Panc1 (cell line): ENCODE measurements at places on chromosomes 13 and 19. TPM values are rescaled to one million over a fixed set of nuclear protein-coding genes. Genes with fewer than 3 reads are reported as not detected.

Gene OR7A5
- total RNA-seq = not detected

Gene ZNF880
- 10.9 TPM for total RNA-seq

Gene TNNT1
- total RNA-seq = 116 TPM

Gene FCAR
- not detected for total RNA-seq

Gene ODAD3
- 1.9 TPM for total RNA-seq

Gene AMH
- 21.9 TPM for total RNA-seq

- H3K36me3 ChIP-seq = no peaks in the 10 kb centered on the region
- no peak overlapping the region for H3K4me3 ChIP-seq
- H3K4me1 ChIP-seq = no peaks in the 10 kb centered on the region
- DNase-seq = no peak
- no peak overlapping the region for H3K27ac ChIP-seq
- no peaks in the 10 kb centered on the region for H3K27me3 ChIP-seq
Measured at GRCh38 chr13:97743938-97744337, 209.5 kb upstream of the IPO5 start.

GRCh38 chr13:51676739-51677138, 92.5 kb downstream of the WDFY2 start:
- no peak overlapping the region for H3K4me3 ChIP-seq
- H3K4me1 ChIP-seq = no peaks in the 10 kb centered on the region
- H3K27me3 ChIP-seq = no peaks in the 10 kb centered on the region
- H3K27ac ChIP-seq = no peak overlapping the region

DNA sequence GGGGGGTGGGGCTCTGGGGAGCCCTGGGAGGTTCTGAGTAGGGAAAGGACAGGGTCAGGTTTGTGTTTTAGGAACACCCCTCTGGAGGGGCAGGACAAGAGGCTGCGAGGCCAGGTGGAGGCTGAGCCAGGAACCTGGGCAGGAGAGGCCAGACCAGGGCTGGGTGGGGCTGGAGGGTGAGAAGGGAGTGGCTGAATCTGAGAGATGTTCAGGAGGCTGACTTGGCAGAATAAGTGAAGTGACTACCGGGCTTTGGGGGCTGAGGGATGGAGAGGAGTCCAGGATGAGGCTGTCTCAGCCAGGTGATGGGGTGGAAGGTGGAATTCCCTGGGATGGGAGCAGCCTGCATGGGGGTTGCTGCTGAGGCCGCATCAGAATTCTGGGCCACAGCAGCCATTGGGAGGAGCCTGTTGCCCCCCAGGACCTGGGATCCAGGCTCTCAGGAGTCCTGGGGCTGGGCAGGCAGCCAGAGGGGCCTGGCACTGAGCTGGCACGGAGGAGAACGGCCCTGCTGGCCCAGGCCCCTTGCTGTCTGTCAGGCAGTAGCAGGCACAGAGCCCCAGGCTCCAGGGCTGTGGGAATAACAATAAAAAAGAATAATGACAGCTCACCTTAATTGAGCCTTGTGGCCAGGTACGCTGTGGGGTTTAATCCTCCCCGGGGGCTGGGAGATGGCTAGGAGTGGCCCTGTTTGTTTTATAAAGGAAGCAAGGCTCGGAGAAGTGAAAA, 3.3 kb downstream of the PPP5C start:
- peaks cover 3% of the 10 kb centered on the region; the same call in 1 of the 2 replicates for H3K4me1 ChIP-seq
- no peaks in the 10 kb centered on the region for H3K36me3 ChIP-seq
- no peak overlapping the region for H3K4me3 ChIP-seq
- H3K27me3 ChIP-seq = no peaks in the 10 kb centered on the region
- DNase-seq = no peak

DNA sequence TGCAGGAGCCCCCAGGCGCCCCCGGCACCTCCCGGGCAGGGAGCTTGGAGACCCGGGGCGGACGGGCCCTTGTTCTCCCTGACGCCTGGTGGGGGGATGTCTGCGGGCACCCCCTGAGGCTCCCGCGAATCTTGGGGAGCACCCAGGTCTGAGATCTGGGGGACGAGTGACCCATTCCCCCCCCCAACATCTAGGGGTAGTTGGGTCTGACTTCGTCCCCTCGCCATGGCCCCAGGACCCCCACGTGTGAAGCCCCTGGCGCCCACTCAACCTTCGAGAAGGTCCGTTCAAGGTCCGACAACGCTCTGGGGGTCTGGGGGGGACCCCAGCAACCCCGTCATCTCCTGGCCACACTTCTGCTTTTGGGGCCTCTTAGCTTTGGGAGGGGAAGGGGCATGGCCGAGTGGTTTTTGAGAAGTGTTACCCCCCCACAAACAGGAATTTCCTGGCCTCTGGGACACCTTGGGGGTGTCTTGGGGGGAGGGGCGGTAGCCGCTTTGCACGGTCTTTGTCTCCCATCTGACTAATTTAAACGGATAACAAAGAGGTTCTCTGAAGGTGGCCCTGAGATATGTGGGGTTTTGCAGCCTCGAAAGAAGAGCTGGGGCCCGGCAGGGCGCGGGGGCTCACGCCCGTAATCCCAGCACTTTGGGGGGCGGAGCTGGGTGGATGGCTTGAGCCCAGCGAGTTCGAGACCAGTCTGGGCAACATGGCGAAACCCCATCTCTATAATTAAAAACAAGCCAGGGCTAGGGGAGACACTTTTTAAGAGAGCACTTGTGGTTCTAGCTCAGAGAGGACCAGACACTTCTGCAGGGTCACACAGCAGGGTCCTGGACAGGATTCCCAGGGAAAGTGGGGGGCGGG, 608 bp downstream of the CNN2 start:
- peak overlapping the region; percentile 94 for H3K27ac ChIP-seq
- H3K4me1 ChIP-seq = peaks cover 8% of the 10 kb centered on the region
- peaks cover 9% of the 10 kb centered on the region; the same call in 1 of the 2 replicates for H3K36me3 ChIP-seq
- no peak for DNase-seq
- no peaks in the 10 kb centered on the region for H3K27me3 ChIP-seq
- peak overlapping the region; percentile 82 for H3K4me3 ChIP-seq

- DNase-seq = no peak
- no peak overlapping the region for H3K27ac ChIP-seq
- no peak overlapping the region for H3K4me3 ChIP-seq
- H3K36me3 ChIP-seq = no peaks in the 10 kb centered on the region
Measured at GRCh38 chr13:113408562-113408961, 44.6 kb upstream of the GRTP1 start.

DNA sequence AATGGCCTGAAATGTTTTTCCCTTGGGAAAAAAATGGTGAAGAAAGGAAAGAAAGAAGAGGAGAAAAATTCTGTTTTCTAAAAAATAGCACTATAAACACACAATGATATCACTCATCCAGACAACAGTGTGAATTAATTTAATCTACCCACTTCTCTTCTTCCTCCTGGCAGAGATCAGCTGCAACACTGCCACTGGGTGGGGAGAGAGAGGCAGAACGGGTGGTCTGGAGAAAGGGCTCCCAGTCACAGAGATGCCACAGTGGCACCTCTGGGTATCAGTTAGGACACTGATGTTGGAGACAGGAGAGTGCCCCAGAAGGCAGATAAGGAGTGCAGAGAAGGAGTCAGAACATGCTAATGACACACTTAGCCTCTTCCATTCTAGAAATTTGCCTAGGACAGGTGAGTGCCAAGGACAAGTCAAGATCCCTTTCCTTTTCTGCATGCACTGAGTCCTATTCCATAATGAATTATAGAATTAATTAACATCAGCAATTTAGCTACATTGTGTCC, 168.6 kb downstream of the SUCLA2 start:
- no peaks in the 10 kb centered on the region for H3K27me3 ChIP-seq
- no peak for DNase-seq
- H3K4me1 ChIP-seq = no peaks in the 10 kb centered on the region
- H3K36me3 ChIP-seq = no peaks in the 10 kb centered on the region
- H3K4me3 ChIP-seq = no peak overlapping the region

- peaks cover 6% of the 10 kb centered on the region; the same call in 1 of the 2 replicates for H3K36me3 ChIP-seq
- no peak for DNase-seq
- H3K27ac ChIP-seq = peak overlapping the region; percentile 94
- no peaks in the 10 kb centered on the region for H3K27me3 ChIP-seq
- H3K4me1 ChIP-seq = peaks cover 25% of the 10 kb centered on the region
- H3K4me3 ChIP-seq = peak overlapping the region; percentile 93
Measured at GRCh38 chr19:44848036-44848811, 2.1 kb downstream of the NECTIN2 start.

DNA sequence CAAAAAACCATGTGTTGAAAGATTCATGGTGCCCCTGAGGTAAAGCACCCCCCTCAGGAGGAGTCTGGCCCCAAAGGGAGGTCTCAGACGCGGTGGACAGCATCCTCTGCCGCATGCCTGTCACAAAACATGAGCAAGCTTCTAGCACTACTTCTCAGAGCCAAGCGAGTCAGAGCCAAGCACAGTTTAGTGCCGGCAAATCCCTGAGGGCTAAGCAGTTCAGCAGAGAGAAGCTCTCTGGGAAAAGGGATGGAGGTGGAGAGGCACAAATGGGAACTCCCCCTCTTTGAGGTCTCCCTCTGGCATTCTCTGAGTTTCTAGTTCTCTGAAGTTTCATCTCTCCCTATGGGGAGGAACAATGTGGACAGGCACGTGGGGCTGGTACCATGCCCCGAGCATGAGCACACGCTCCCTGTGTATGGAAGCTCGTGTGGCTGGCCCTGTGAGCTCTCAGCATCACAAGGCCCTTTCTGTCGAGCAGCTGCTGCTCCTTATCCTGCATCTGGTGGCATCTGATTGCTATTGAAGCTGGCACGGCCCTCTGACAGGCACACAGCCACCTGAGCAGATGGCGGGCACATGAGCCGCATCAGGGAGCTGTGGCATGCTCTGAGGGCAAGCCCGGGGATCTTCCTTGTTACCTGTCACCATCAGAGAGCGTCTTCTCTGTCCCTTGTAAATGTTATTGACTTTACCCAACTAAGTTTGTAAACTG, 325.1 kb downstream of the SLC7A1 start:
- H3K27me3 ChIP-seq = peaks cover 2% of the 10 kb centered on the region
- DNase-seq = no peak
- no peak overlapping the region for H3K4me3 ChIP-seq
- H3K36me3 ChIP-seq = no peaks in the 10 kb centered on the region
- no peak overlapping the region for H3K27ac ChIP-seq

DNA sequence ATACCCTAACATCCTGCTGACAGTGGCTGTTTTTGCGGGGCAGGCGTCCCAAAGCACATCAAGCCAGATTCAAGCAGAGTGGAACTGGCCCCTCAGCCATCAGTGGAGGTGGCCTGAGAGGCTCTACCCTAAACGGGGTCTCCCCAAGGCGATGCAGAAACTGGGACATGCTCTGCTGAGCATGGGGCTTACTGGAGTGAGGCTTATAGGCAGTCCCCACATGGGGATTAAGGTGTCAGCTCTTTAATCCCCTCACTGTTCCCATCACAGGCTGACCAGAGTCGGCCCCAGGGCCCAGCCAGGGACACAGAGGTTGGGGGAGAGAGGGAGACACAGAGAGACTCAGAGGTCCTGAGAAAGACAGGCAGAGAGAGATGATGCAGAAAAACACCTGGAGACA, 17.0 kb downstream of the CYP2F1 start:
- no peak for DNase-seq
- no peaks in the 10 kb centered on the region for H3K4me1 ChIP-seq
- no peak overlapping the region for H3K27ac ChIP-seq
- H3K27me3 ChIP-seq = no peaks in the 10 kb centered on the region

DNA sequence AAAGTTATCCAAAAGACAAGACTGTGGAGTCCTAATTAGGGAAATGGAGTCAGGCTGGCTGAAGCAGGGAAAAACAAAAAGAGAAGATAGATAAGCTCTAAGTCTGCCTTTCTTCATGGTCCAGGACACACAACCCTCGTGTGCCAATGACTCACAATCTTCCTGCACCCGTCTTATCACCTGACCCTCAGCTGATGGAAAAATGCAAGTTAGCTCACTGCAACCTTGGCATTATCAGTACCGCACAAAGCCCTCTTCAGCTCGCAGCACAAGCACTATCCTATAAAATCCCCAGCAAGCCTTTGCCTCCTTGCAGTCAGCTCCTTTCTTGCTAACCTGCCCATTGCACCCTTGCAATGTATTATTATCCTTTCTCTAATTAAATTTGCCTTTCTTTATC, 4.3 kb downstream of the OR7A5 start:
- no peak overlapping the region for H3K4me3 ChIP-seq
- H3K27ac ChIP-seq = no peak overlapping the region
- peaks cover 7% of the 10 kb centered on the region for H3K27me3 ChIP-seq

DNA sequence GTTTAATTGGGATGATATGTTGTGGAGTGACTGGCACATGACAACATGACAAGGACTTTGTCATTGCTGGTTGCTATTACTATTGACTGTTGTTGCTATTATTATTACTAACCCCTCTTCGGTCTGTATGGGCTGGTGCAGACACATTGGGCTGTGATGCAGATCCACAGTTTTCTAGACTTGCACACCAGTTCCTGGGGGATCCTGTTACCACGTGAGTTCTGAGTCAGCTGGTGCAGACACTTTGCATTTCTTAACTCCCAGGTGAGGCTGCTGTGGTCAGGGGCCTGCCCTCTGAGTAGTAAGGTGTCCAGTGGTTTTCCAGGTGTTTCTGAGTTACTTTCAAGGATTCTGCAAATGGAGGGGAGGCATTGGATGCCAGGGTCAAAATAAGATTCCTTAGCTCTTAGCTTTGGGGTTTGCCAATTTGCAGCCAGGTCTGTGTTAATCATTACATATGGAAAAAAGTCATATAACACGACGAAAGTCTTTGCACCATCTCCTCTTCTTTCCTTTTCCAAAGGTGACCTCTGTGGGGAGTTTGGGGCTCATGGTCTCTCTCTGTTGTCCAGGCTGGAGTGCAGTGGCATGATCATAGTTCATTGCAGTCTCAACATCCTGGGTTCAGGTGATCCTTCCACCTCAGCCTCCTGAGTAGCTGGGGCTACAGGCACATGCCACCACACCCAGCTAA, 19.3 kb downstream of the BICRA start:
- no peaks in the 10 kb centered on the region for H3K36me3 ChIP-seq
- H3K4me3 ChIP-seq = no peak overlapping the region
- no peak overlapping the region for H3K27ac ChIP-seq
- no peak for DNase-seq
- H3K27me3 ChIP-seq = no peaks in the 10 kb centered on the region

DNA sequence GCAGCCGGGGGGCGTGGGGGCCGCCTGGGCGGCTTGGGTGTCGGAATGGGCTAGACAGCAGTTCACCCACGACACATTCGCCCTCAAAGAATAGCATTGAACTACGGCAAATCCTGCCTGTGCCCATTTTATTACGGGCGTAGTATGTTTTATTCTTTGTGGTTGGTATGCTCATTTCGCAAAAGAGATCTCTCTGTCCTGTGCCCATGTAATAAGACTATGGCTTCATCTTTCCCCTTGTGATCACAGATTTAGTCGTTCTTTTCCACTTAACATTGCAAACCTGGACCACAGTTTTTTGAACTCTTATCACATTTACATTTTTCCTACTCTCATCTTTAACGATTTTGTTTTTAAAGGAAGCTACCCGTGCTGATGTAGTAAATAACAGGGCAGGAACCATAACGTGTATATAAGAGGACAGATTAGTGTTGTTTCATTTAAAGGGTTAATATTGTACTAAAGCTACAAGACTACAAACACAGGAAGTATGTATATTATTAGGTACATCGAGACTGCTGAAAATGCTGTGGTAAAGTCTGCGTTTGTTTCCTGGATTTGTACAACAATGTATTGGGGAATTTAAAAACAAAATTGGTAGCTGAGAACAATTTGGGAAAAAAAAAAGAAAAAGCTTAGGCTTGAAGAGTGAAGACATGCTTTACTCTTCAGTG, 3.2 kb upstream of the MYCBP2 start:
- peaks cover 3% of the 10 kb centered on the region for H3K4me1 ChIP-seq
- peak overlapping the region; percentile 73 for H3K4me3 ChIP-seq
- H3K27ac ChIP-seq = peak overlapping the region; percentile 68
- DNase-seq = no peak
- H3K27me3 ChIP-seq = no peaks in the 10 kb centered on the region
